Uterine smooth muscle cell (primary cell): ENCODE measurements at places on chromosomes 6 and 20. TPM values are rescaled to one million over a fixed set of nuclear protein-coding genes. Genes with fewer than 3 reads are reported as not detected.

KIAA1755 gene
- 0.66 and 2.7 TPM in 2 replicates for total RNA-seq

PKIB gene
- 3.1 and 3.8 TPM in 2 replicates for total RNA-seq

MDFI gene
- 0.11 and 1.2 TPM in 2 replicates for total RNA-seq

TCP11 gene
- 0.25 and 0.66 TPM in 2 replicates for total RNA-seq

RCAN2 gene
- 0.77 and 1.5 TPM in 2 replicates for total RNA-seq

TREM1 gene
- 0.66 and 1.00 TPM in 2 replicates for total RNA-seq

PPP1R16B gene
- 0.12 and 5.3 TPM in 2 replicates for total RNA-seq

CST7 gene
- total RNA-seq, result 0.37 TPM in 1 of 2 replicates, not detected in the other

PTP4A1 gene
- 53.9 and 58.7 TPM in 2 replicates for total RNA-seq

SLC17A3 gene
- total RNA-seq, result not detected in 2 replicates

EFCAB8 gene
- under 0.01 TPM in 1 of 2 replicates, not detected in the other for total RNA-seq

SPATA25 gene
- total RNA-seq, result 0.62 and 1.5 TPM in 2 replicates
